ENCODE measurements at places on chromosomes 7 and 10.
A peak's percentile ranks its signal among the peaks of the same experiment; 100 is the strongest.

DNA sequence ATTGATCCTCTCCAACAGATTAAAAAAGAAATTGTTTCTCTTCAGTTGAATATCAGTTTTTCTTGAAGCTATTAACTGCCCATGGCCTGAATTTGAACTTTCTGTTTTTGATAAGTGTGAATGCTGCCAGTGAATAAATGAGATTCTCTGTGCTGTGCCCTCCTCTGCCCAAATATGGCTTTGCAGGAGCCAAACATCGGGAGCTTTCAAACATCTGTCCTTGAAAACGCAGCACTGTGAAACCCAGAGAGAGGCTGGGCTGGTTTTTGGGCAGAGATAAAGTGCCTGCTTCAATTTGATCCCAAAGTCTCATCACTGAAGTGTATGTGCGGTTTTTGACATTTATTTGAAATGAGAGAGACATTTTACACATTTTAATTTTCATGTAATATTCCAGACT is 268.3 kb upstream of the SHH start:
- no peak for DNase-seq

- DNase-seq: no peak
Measured at GRCh38 chr10:129373231-129373630, 93.8 kb upstream of the MGMT start.

DNA sequence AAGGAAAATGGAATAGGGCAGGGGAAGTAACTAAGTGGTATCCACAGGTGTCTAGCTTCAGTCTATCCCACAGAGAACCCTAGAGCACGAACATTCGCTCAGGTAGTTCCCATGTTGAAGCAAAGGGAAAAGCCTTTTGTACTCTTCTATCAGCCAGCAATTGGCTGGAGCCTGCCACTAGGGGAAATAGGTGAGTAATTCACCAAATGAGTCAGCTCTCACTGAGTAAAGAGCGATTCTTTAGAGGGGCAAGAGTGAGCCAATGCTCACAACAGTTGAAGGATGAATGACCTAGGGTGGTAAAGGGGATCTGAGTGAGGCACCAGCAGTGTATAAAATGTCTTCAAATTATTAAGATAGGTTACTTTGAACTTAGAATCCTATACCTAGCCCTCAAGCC is 94.1 kb upstream of the ZNF800 start:
- DNase-seq: no peak

DNA sequence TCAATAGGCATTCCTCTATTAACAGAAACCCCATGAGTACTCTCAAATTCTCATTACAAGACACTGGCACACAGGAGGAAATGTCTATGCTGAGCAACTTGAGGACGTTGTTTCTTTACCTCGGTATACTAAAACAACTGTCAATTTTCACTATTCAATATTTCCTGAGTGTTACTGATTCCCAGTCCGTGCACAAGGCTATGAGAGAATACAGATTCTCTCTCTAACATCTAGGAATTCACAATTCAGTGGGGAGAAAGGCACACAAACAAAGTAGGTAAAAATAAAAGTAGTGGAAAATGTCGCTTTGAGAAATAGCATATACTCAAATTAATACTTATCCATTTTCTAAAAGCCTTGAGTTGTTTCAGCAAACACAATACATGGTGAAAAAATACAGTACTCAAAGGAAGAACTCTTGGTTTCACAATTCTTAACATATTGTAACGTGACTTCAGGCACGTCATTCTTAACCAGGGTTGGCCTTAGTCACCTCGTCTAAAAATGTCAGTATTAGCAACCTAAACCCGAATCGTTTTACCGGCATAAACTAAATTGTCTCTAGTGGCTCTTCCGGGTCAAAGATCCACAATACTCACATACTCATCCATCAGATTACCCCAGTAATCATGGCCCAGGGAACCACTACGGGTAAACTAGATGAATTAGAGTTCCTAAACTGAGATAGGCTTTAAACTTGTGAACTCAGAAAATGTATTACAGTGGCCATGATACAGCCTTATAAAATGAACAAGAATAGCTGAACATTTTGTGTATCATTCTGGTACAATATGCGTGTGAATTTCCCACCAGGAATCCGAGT is 1.5 kb downstream of the IPMK start:
- DNase-seq: peak; percentile 43

GRCh38 chr7:30771880-30772425 is 736 bp downstream of the MINDY4 start:
- DNase-seq: no peak

GRCh38 chr10:105506262-105506661 is 865.2 kb downstream of the SORCS3 start:
- DNase-seq: no peak

DNA sequence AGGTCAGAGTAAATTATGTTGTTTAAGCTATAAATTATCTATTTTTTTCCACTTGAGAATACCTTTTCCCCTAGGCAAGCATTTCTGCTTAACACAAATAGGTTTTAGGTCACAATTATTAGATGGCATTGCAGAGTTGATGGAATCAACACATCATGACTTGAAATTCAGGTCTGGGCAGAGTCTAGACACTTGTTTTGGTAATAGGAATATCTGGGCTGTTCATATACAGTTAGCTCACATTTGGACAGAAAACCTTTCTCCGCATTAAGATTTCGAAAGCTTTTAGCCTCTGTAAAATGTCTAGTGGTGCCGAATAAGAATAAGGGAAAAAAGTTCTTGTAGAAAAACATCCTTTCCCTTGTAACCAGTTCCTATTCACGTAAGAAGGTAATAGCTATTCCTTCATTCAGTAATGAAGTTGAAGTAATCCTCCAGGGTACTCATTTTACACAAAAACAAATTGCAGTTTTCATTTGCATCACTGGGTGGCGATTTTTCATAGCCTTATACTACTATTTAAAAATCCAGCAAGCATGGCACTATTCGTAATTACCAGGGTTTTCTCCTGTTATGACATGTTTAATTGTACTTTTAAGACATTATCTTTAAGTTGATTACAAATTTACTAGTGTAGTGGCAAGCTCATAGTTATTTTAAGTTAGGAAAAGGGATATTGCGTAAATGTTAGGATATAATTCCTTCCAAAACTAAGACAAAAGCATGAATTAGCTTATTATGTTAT is 37.0 kb downstream of the RPA3 start:
- peak; percentile 70 for DNase-seq

DNA sequence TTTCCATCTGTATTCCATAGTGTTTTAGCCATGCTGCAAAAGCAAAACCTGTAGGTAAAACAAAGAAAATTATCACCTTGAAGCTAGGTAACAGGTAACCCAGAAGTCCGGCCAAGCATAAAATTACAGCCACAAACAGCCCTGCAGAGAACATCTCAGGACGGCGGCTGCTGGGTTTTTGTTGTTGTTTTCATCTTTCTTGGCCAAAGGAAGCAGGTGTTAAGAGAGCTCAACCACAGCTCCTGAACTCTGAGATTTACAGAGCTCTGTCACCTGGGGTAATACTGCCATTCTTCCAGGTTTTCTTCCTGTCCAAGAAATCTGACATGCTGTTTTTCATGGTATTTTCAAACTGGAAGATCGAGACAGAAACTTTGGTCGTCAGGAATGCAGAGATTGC is 847 bp upstream of the SCIN start:
- DNase-seq: no peak

- no peak for DNase-seq
Measured at GRCh38 chr10:44743535-44743934, 167.6 kb upstream of the TMEM72 start.

DNA sequence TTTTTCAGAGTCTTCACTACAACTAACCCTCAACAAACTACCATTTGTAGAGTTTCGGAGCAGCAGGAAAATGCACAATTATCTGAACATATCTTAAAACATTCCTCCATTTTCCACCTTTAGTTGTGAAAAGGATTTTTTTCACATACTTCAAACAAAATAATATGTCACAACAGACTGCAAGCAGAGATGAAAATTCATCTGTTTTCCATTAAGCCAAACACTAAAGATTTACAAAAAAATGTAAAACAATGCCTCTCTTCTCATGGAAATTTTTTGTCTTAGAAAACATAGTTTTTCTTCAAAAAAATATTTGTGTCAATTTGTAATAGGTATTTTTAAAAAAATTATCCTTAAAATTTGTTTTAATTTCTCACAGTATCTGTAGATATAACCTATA is 98.9 kb downstream of the ARHGAP12 start:
- no peak for DNase-seq

DNA sequence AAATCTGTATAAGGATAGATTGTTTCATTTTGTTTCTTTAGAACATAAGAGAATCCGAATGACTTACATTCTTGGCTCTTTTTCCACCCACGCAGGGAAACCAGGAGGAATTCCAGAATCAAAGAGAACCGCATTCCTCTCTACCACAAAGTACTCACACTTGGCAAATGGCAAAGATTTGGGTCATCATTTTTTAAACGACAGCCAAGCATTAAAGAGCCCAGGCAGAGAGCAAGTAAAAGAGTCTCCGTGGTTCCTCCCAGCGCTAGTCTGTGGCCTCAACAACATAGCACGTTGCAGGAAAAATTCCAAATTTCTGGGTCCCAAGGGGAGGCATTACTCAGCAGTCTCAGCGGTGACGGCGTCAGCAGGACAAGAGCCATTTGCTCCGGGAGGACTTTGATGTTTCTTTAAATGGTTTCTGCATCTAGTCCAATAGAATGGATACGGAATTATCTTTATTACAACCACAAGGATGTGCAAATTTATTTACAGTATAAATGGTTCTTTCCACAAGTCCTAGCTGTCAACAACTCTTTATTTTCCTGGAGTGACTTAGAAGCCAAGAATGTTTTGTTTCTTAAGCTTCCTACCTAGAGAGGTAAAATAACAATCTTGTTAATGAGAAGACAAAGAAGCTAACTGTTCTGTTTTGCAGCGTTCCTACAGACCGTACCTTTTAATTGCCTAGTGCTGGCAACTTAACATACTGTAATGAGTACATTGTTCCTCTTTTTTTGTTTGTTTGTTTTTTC is 232.5 kb downstream of the SKIDA1 start:
- no peak for DNase-seq

DNA sequence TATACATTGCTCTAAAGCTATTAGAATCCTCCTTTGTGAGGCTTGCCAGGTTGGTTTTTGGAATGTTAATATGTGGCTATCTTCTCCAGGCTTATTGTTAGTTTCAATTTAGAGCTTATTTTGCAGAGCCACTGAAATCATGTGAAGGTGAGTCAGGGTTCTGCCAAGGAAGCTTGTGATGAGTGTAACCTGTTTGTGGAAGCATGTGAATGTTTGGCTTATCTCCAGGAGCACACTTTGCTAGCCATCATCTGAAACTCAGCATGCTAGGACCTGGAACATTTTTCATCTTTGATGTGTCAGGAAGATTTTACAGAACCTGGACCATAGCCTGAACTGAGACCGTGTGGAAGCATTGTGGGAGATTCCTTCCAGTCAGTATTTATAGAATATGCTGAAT is 197.3 kb downstream of the PPP1R9A start:
- no peak for DNase-seq

DNA sequence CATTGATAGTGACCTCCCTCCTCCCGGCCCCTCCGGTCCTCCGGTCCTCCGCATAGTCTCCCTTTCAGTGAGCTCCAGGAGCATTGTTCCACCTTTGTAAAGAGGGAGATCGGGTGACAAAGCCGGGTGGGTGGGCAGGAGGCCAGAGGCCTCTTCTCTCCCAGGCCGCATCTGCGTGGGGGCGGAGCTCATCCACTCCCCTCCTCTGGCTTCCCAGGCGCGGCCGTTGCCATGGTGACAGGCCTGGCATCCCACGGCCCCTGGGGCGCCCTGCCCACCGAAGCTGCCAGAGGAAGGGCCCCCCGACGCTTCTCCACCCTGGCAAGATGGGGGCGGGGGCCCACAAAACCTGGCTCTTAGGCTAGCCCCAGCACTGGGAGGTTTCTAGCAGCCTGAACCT is 4.4 kb upstream of the FZD9 start:
- DNase-seq: no peak

- DNase-seq: no peak
Measured at GRCh38 chr10:60828489-60828852, 50.2 kb downstream of the CDK1 start.

DNA sequence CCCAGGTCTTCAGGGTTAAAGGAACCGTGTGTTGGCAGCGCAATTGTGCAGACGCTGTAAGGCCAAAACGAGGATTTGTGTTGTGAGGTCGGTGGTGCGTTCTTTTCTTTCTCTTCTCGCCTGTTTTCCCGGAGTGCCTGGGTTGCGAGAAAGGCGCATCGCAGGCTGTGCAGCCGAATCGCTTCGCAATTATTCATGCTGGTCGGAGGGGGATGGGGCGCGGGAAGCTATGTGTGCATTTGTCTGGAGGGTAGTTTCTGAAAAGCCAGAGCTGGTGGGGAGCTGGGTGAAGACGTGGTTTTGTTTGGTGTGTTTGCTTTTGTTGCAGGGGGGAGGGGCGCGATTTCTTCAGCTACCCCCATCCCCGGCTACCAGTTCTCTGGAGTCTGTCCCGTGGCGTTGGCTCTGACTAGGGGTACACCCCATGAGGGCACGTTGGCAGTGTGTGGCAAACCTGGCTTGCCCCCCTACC is 2.1 kb downstream of the MXI1 start:
- peak; percentile 59 for DNase-seq

GRCh38 chr10:94307046-94307615 is 55.6 kb downstream of the NOC3L start:
- no peak for DNase-seq

DNA sequence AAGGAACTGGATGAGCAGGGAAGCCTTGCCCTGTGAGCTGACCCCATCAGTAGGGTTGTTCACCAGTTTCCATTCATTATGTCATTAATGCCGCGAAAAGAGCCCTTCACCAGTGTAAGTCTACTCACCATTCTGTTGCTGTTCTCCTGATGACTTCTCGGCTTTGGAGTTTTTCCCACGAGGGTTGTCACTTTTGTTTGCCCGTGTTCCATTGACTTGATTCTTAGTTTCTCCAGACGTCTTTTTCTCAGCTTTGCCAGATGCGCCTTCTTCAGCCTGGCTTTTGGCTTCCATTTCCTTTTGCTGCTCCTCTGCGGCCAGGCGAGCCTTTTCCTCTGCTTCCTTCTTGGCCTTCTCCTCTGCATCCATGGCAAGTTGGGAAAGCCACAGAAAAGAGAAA is 128.8 kb downstream of the PPP1R17 start:
- DNase-seq: no peak

- DNase-seq: no peak
Measured at GRCh38 chr7:42812779-42813178, 99.1 kb downstream of the C7orf25 start.

GRCh38 chr7:16554518-16555236 is 28.1 kb downstream of the LRRC72 start:
- no peak for DNase-seq

GRCh38 chr10:97228130-97228774 is 42.5 kb upstream of the SLIT1 start:
- DNase-seq: no peak

GRCh38 chr7:129225931-129226572 is 1.2 kb downstream of the AHCYL2 start:
- no peak for DNase-seq

DNA sequence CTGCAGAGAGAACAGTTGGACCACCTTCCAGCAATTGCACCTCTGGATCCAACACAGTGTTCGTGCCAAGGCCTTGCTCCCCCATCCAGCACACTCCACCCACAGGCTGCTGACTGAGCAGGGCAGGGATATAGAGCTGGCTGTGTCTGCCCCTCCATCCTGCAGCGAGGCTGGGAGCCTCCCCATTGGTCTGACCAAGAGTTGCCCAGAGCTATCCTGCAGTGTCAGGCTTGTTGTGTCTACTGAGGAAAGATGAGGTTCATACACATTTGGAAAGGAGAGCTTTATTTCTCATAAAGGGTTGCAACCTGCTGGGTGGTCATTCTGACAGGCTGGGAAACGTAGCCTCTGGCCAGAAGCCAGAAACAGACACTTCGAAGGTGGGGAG is 27.1 kb downstream of the PRF1 start:
- DNase-seq: no peak

GRCh38 chr7:157539521-157539920 is 202.7 kb downstream of the DNAJB6 start:
- DNase-seq: no peak

- DNase-seq: peak; percentile 35
Measured at GRCh38 chr10:21732067-21732772, 198.2 kb downstream of the MLLT10 start.
